ENCODE measurements at places on chromosomes 11 and 22. TPM values are rescaled to one million over a fixed set of nuclear protein-coding genes. Genes with fewer than 3 reads are reported as not detected.

The OR4C46 gene
- total RNA-seq: not detected

The ANO9 gene
- total RNA-seq: 7.7 TPM

The LRRN4CL gene
- total RNA-seq: under 0.01 TPM

The UFD1 gene
- total RNA-seq: 64.3 TPM

The TSPAN4 gene
- 45.0 TPM for total RNA-seq

The RFPL3 gene
- not detected for total RNA-seq

Measured in tracheal epithelial cell (primary cell).